ENCODE measurements at places on chromosomes 2 and 18.

- DNase-seq = no peak
These were observed 35.5 kb upstream of the GNAL start for GRCh38 chr18:11653521-11653920.

DNA sequence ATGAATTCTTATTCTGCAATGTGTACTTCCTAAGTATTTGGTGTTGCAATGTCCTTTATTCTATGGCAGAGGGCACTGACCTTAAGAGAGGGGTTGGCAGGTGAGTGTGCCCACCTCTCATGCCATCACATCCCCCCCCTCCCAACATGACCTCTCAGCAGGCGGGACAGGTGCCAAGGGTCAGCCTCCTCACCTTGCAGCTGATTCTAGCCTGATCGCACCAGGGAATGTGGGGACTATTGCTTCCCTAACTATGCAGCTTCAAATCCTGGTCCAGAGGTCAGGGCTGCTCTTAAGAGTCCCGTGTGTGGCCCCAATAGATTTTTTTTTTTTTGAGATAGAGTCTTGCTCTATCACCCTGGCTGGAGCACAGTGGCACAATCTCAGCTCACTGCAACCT lies 9.5 kb downstream of the HJURP start:
- no peak for DNase-seq

- DNase-seq = no peak
These were observed at the start of gene SCN2A for GRCh38 chr2:165239230-165239629. Gene SCN2A, plus strand, starts transcription at chr2:165239414. Its CDS starts 56,410 bp downstream, at chr2:165295824.

- no peak for DNase-seq
These were observed 35.5 kb upstream of the EDAR start for GRCh38 chr2:109024477-109024876.

DNA sequence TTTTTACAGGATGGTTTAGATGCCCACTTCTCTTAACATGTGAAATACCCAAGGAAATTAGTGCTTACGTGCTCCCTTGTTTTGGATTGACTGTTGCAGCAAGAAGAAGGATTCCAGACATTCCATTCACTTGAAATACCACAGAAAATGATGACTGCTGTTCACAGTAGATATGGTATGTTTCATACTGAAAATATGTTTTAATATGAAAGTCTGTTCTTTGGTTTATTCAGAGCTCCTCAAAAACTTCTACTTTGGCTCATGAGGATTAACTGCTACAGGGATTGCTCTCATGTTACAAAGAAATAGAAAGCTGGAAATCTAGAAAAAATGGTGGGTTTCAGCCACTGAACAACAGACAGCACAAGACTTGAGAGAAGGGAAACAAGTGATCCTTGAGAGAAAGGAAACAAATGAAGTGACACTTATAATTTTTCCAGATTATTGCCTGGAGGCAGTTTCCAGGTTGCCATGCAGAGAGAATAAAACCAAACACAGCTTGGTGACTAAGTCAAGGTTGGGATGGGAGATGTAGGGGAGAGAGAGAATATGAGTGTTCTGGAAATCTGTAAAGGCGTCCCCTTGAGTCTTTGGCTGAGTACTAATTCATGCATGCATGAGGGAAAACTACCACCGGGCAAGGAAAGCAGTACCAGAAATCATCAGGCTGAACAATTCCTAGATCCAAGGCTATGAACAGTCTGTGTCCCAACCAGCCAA lies 348.1 kb downstream of the CLIP4 start:
- DNase-seq = no peak

DNA sequence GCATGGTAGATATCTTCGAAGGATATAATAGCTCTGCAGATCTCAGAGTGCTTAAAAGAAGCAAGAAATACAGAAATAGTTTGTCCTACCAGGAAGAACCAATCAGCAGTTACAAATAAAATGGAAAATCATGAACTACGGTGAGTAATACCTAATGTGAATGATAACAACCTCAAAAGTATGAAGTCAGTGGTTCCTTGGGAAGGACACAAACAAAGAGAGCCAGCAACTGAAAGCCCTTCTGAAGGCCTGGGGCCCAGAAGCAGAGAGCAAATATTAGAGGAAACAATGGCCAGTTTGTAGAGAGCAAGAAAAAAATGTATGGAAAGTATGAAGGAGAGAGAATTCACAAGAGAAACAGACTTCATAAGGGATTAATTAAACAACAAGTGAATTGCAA lies 226.8 kb upstream of the CHST9 start:
- no peak for DNase-seq
